ENCODE measurements at places on chromosomes 2 and 18.

DNA sequence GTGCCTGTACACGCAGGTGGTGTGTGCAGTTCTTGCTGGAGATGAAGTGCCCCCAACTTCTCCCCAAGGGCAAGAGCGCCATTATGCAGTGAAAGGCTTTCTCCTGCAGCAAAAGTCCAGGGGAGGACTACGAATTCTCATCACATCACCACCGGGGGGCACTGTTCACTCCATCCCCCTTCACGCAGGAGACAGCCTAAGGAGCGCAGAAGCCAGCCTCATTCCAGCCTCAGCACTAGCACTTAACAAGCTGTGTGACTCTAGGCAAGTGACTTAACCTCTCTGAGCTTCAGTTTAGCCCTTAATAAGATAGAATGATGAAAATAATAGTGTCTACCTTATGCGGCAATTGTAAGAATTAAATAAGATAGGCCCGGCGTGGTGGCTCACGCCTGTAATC lies 32.3 kb downstream of the DNMT3A start:
- peak; percentile 75 for DNase-seq

- no peak for DNase-seq
These were observed 17.1 kb upstream of the MCM6 start for GRCh38 chr2:135893374-135893794.

DNA sequence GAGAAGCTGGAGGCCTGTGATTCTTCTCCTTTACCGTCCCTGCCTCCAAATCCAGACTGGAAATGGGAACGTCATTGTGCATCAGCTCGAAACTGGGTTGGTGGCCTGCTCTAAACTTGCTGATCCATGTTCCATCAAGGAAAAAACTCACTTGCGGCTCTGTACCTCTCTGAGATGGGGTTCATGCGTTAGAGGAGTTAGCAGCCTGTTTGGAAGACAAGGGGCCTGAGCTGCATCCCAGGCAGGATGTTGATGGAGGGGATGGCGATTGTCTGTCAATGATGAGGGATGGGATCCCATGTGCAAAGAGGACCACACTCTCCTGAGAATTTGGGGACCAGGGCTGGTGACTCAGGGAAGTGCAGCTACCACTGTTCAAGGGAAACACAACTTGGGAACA lies 26.0 kb downstream of the TWIST2 start:
- DNase-seq = no peak

GRCh38 chr2:212619954-212620353 lies 81.4 kb upstream of the ERBB4 start:
- DNase-seq = no peak

DNA sequence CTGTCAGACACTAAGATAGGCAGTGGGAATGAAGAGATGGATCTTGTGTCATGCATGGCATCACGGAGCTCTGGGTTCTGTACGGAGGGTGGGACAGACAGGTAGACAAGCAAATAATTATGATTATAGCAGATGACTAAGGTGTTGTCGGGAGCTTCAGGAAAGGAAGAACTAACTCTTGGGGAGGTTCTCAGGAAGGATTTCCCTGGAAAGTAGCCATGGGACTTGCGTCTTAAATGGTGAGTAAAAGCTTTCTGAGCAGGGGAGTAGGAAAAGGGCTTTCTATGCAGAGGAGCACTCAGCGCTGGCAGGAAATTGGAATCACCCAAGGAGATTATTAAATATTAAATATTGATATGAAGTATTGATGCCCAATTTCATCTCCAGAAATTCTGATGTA lies 35.5 kb downstream of the ATOH8 start:
- no peak for DNase-seq

- DNase-seq = no peak
These were observed 701.5 kb downstream of the BCL11A start for GRCh38 chr2:59851836-59852475.

- no peak for DNase-seq
These were observed 790.1 kb downstream of the SLC4A3 start for GRCh38 chr2:220417503-220417902.

GRCh38 chr2:189629531-189630453 lies 31.5 kb upstream of the ASNSD1 start:
- no peak for DNase-seq

- no peak for DNase-seq
These were observed 526.7 kb downstream of the THSD7B start for GRCh38 chr2:137291836-137292570.

- DNase-seq = no peak
These were observed 27.1 kb downstream of the HS1BP3 start for GRCh38 chr2:20623741-20624155.

DNA sequence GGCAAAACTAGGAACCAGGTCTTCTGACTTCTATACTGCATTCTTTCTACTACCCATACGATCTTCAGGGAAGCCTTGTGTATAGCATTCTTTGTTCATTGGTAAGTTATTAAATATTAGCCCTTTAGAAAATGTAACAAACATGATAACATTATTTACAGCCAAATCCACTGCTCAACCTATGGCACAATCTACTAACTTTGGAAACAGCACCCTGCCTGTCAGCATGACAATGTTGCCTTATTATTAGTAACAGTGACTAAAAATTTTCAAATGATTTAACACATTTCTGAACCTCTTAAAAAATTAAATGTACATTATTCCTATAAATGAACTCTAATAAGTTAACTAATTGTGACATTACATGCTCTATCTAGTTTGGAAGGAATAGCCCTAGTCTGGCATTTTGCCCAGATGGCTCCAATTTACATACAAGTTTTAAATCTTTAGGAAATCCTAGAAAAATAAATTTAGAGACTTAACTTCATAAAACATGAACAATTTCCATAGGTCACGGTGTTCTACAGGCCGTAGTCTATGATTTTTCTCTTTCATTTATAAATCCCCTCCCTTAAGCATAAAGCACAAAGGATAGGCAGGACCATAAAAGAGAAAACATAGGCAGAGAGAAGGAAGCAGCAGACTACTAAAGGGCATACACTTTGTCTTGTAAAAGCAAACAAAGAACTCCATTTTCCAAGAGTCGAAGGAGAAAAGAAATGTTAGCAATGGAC lies 33.7 kb downstream of the YES1 start:
- no peak for DNase-seq

- DNase-seq = no peak
These were observed 33.8 kb downstream of the ZNF519 start for GRCh38 chr18:14098428-14098827.

DNA sequence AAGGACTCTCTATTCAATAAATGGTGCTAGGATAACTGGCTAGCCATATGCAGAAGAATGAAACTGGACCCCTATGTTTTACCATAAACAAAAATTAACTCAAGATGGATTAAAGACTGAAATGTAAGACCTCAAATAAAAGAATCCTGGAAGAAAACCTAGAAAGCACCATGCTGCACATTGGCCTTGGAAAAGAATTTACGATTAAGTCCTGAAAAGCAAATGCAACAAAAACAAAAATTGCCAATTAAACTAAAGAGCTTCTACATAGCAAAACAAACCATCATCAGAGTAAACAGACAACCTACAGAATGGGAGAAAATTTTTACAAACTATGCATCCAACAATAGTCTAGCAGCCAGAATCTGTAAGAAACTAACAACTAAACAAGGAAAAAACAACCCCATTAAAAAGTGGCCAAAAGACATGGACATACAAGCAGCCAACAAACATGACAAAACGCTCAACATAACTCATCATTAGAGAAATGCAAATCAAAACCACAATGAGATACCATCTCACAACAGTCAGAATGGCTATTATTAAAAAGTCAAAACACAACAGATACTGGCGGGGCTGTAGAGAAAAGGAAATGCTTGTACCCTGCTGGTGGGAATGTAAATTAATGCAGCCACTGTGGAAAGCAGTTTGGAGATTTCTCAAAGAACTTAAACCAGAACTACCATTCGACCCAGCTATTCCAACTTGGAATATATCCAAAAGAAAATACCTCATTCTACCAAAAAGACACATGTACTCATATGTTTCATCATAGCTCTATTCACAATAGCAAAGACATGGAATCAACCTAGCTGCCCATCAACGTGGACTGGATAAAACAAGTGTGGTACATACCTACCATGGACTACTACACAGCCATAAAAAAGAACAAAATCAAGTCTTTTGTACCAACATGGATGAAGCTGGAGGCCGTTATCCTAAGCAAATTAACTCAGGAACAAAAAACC lies 30.6 kb downstream of the SEPTIN10 start:
- no peak for DNase-seq

DNA sequence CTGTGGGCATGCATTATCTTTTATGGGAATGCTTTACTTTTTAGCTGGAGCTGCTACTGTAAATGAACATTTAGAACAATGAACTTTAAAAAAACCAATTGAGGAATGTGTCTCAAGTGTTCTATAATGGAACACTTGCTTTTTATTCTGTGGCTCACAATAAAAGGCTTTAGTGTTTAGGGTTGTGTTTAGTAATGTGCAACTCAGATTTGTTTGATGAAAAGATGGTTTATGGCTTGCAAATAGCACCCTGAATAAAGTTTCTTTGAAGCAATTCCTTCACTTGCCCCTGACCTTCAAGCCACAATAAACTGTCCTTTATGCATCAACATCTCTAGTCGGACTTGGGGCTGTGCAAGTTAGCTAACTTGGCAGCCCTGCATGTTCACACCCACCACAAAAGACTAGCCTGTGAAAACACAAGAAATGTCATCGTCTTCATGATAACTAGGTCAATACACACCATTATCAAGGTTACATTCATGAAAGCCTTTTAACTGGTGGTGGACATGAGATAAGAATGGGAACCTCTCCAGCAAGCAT lies 98.7 kb downstream of the MYO1B start:
- DNase-seq = no peak

DNA sequence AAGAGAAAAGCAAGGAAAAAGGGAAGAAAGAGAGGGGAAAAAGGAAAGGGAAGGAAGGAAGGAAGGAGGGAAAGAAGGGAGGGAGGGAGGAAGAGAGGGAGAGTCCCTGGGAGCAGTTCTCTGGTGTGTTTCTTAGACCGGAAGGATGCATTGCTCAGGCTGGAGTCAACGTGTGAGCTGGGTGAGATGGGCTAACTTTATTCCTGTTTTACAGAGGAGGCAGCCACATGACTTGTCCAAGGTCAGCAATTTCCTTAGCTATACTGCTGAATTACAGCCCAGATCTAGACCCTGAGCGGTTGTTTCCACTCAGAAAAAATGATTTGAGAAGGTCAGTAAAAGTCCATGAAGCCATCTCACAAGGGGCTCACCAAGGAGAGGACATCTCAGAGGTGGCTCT lies 86.6 kb upstream of the APCDD1 start:
- no peak for DNase-seq

- DNase-seq = no peak
These were observed 1.5 kb downstream of the GAD1 start for GRCh38 chr2:170818036-170818751.

GRCh38 chr2:97908208-97908676 lies 87.5 kb downstream of the TMEM131 start:
- DNase-seq = no peak

- no peak for DNase-seq
These were observed 64.6 kb downstream of the ZC3H6 start for GRCh38 chr2:112339986-112340385.

DNA sequence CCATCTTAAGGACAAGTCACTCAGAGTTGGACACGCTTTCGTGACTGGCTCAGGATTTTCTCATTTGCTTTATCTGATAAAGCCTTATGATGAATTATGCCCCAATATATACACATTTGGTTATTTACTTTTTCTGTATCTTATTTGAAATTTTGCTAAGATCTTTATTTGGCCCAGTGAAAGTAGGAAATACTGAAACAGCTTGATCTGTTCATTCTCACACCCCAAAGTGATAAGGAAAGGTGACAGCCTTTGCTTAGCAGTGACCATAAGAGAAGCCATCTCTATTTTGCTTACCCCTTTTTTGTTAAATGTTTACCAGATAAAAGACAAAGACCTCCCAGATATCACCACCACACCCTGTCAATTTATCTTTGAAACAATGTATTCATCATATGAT lies 428.3 kb downstream of the PARD3B start:
- DNase-seq = no peak

DNA sequence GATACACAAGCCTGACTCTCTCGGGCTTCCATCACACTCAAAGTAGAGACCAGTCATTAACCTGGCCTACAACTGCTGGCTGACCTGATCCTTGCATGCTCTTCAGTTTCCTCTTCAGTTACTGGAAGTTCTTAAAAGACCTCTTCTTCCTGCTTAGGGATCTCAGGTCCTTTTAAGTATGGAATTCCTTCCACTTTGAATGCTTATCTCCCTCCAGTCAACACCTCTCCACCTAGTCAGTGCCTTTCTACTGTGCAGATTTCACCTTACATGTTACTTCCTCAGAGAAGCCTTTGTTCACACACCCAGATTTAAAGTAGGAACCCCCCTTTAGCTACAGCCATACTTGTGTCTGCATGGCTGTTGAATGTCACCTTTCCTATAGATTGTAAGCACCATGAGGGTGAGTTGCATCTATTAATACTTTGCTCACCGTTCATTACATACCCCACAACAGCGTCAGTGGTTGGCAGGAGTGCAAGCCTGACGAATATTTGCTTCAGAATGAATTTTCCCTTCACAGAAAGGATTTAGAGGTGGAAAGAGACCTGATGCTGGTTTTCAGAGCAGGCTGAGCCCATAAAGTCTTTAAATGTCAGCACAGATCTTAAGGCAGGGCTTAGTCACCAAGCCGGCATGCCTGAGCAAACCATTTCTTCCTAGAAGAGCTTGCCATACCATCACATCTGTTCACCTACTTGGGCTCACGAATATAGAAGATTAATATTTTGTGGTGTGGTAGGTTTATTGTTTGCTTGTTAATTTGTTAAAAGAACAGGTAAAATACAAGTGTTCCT lies 90.1 kb downstream of the ACVR1 start:
- DNase-seq = no peak

- DNase-seq = no peak
These were observed 15.3 kb downstream of the STON1 start for GRCh38 chr2:48545244-48545643.

DNA sequence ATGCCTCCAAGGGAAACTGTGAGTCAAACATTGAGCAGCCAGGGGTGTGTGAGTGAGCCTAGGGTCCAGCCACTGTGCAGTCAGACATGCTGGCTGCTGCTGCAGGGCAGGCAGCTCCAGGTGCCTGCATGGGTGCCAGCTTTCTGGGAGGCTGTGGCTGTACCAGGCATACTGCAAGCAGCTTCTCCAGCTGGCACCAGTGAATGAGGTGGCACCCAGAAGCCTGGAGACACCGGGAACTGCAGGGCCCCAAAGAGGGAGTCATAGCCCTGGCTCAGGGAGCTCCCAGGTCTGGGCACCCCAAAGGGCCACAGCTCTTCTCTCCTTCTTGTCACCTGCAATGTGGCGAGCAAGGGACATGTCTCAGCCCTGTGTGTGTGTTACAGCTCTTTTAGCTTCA lies 283.2 kb downstream of the RPRM start:
- DNase-seq = no peak

- DNase-seq = no peak
These were observed 335.0 kb downstream of the CBLN2 start for GRCh38 chr18:72208920-72209676.

DNA sequence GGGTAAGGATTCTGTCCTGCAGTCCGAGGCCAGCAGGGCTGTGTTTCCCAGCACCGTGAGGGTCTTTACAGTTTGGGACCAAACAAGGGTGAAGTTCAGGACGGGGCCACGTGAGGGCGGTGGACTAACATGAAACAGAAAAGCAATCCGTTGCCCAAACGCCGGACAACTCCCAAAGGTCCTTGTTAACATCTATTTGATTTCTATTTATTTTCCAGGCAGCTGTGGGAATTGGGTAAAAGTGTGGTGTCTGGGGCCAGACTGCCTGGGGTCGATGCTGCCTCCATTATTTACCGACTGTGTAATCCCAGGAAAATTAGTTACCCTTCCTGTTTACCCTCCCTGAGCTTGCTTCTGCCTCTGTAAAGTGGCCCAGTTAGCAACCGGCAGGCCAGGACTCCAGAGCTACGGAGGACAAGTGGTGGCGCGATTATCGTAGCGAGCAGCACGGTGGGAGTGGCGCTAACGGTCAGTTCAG lies 66.3 kb upstream of the TCF7L1 start:
- DNase-seq = peak; percentile 73

- DNase-seq = no peak
These were observed 4.9 kb downstream of the DAW1 start for GRCh38 chr2:227876300-227876801.

Data from AG08396 (cell line).